ENCODE measurements at places on chromosomes 4 and X.

DNA sequence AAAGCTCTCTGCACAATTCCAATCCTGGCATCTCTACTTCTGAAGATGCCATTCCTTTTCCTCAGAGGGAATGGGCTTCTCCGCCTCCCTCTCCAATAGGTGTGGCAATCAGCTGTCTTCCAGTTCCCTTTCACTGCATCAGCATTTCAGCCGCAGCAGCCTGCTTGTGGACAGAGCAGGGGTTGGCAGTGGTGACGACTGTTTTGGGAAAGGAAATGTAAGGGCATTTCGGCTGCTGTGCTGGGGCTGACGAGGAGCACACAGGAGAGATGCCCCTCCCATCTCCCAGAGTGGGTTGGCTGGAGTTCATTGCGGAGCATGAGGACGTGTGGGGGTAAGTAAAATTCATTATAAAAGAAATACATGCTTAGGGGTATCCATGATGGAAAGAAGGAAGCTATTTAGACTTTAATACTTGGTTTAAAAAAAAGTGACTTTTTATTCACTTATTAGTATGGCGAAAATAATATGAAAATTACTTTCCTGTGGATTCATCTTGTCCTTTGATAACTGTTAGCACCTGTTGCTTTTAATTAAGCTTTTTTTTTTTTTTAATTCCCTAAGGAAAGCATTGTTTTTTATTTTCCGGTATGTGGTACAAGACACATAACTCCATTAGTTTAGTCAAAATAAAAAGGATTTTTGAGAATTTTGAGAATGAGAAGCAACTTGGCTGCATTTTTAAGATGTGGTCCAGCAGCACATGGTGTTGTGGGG lies at the start of gene LIMCH1:
Gene LIMCH1 (plus strand): TSS at position 141 of the 717 bp plus-strand sequence. CDS start 67,839 bp downstream, outside the sequence.
- H3K4me3 ChIP-seq: no peak within 1 kb of the TSS
- DNase-seq: peak; percentile 9
- H3K36me3 ChIP-seq: no peaks in the 10 kb centered on the region
- H3K27me3 ChIP-seq: no peaks in the 10 kb centered on the region
- H3K4me1 ChIP-seq: peaks cover 9% of the 10 kb centered on the region

DNA sequence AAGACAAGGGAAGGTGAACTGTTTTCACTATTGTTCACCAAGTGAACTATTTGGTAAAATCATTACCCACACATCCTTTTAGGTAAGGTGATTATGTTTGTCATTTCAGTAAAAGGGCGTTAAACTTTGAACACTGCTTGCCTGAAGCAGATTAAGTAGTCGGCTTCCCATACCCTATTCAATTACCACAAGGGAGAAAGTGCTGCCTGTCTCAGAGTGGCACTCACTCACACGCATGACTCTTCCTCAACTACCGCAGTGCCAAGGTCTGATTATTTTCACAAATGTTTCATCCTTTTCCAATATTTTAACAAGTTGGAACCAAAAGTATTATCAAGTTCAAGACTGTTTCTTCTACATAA lies 11.0 kb downstream of the VEGFC start:
- H3K4me1 ChIP-seq: no peaks in the 10 kb centered on the region
- no peaks in the 10 kb centered on the region for H3K36me3 ChIP-seq
- no peak for DNase-seq
- no peaks in the 10 kb centered on the region for H3K27me3 ChIP-seq
- H3K27ac ChIP-seq: no peak overlapping the region

DNA sequence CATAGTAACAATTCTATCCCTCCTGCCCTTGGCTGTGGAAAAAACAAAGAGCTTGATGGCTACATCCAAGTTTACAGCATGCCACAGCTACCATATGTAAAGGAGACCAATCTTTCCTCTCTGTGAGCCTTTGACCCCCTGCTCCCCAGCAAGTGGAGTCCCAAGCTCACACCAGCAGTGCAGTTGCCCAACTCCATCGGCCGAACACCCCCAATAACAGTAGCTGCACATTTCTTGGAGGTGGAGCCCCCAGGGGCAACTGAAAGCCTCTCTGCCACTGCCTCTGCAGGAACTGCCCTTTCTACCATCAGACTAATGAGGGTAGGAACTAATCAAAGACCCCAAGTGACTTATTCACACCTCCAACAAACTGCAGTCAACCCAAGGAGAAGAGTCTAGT lies 81.0 kb upstream of the TCEAL2 start:
- no peaks in the 10 kb centered on the region for H3K27me3 ChIP-seq
- H3K27ac ChIP-seq: no peak overlapping the region
- H3K4me3 ChIP-seq: no peak overlapping the region
- no peaks in the 10 kb centered on the region for H3K4me1 ChIP-seq
- no peaks in the 10 kb centered on the region for H3K36me3 ChIP-seq
- DNase-seq: no peak

GRCh38 chrX:31320740-31321139 lies 248.9 kb upstream of the FTHL17 start:
- H3K36me3 ChIP-seq: no peaks in the 10 kb centered on the region
- no peak overlapping the region for H3K27ac ChIP-seq
- no peaks in the 10 kb centered on the region for H3K4me1 ChIP-seq
- no peaks in the 10 kb centered on the region for H3K27me3 ChIP-seq
- no peak for DNase-seq

DNA sequence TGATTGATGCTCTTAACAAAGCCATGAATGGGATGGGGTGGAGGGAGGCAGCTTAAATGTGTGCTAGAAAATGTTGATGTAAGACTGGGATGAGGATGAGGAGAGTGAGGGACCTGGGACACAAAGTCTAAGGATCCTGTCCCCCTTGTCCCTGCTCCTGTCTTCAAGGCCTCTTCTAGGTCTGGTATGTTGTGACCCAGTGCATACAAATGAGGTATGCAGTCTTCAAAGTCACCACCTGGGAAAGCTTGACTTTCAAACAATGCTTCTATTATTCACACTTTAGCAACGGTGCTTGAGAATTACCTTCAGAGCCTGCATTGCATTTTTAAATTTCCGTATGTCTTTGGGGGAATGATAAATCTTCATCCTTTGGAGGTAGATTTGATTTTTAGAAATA lies 88.4 kb upstream of the SLC34A2 start:
- H3K36me3 ChIP-seq: no peaks in the 10 kb centered on the region
- H3K4me3 ChIP-seq: no peak overlapping the region
- H3K27me3 ChIP-seq: no peaks in the 10 kb centered on the region

GRCh38 chrX:132443196-132444135 lies 45.4 kb downstream of the MBNL3 start:
- DNase-seq: no peak
- no peak overlapping the region for H3K27ac ChIP-seq
- H3K4me1 ChIP-seq: no peaks in the 10 kb centered on the region
- H3K4me3 ChIP-seq: no peak overlapping the region

DNA sequence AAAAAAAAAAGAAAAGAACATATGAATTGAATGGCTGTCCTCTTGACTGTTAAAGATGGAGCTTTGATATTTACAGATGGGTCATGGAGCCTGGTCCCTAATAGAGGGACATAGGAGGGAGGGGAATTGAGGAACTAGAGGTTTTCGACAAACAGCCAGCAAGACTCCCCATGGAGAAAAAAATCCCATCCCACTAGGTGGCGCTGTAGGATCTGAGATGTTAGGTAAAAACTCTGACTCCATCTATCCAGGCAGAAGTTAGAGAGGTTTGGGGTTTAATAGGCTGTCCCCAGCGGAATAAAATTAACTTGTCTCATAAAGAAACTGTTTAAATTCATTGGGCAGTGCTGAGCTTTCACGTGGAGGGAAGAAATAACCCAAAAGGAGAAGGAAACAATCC lies 45.9 kb downstream of the HMGB2 start:
- peaks cover 31% of the 10 kb centered on the region for H3K36me3 ChIP-seq
- no peak overlapping the region for H3K4me3 ChIP-seq
- peak; percentile 31 for DNase-seq
- no peak overlapping the region for H3K27ac ChIP-seq
- no peaks in the 10 kb centered on the region for H3K27me3 ChIP-seq

- H3K36me3 ChIP-seq: no peaks in the 10 kb centered on the region
- H3K27ac ChIP-seq: no peak overlapping the region
- H3K4me1 ChIP-seq: no peaks in the 10 kb centered on the region
- no peak for DNase-seq
- no peak overlapping the region for H3K4me3 ChIP-seq
- no peaks in the 10 kb centered on the region for H3K27me3 ChIP-seq
These were observed 133.9 kb downstream of the HMX1 start for GRCh38 chr4:8737601-8738279.

- H3K27ac ChIP-seq: no peak overlapping the region
- no peak for DNase-seq
- H3K27me3 ChIP-seq: no peaks in the 10 kb centered on the region
- no peak overlapping the region for H3K4me3 ChIP-seq
- no peaks in the 10 kb centered on the region for H3K36me3 ChIP-seq
- H3K4me1 ChIP-seq: no peaks in the 10 kb centered on the region
These were observed 128.8 kb upstream of the NKX1-1 start for GRCh38 chr4:1534876-1535526.

DNA sequence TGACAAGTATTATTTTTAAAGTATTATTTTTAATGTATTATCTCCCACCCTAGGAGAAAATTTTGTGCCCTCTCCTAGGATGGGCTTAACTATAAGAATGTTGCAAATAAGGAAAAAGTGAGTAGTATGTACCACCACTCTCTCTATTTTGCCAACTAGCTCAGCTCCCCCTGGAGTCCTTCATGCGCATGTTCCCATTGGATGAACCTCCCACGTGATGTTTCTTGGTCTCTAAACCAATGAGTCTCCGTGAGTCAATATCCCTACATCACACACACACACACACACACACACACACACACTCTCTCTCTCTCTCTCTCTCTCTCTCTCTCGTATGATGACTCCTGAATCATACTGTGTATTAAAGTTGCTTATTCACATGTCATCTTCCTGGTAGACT lies 129.7 kb upstream of the ZFP42 start:
- DNase-seq: no peak
- H3K27me3 ChIP-seq: no peaks in the 10 kb centered on the region
- no peaks in the 10 kb centered on the region for H3K4me1 ChIP-seq
- H3K27ac ChIP-seq: no peak overlapping the region
- H3K36me3 ChIP-seq: no peaks in the 10 kb centered on the region
- no peak overlapping the region for H3K4me3 ChIP-seq

DNA sequence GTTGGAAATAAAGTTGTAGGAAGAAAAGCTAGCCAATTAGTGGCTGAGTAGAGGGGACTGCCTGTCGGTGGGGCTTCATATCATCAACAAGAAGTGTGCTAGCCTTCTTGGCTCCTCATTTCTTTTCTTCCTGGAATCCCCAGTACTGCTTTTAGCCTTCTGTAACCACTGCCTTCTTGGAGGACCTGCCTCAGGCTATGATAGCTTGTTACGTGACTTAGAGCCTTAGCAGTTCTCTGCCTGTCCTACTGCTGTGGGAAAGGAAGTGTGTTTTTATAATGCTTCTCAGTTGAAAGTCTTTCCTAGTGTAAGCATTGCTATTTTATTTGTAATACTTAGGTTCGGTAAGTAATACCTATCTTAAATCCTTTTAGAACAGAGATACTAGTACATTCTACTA lies 61.9 kb downstream of the LARP1B start:
- H3K4me3 ChIP-seq: no peak overlapping the region
- H3K27me3 ChIP-seq: no peaks in the 10 kb centered on the region
- H3K36me3 ChIP-seq: no peaks in the 10 kb centered on the region
- H3K4me1 ChIP-seq: no peaks in the 10 kb centered on the region
- no peak overlapping the region for H3K27ac ChIP-seq

- H3K4me1 ChIP-seq: no peaks in the 10 kb centered on the region
- no peak for DNase-seq
- H3K27ac ChIP-seq: no peak overlapping the region
- no peaks in the 10 kb centered on the region for H3K27me3 ChIP-seq
These were observed 115.8 kb upstream of the FAT4 start for GRCh38 chr4:125198916-125199315.

GRCh38 chrX:21779095-21779494 lies 21.2 kb upstream of the SMPX start:
- H3K27me3 ChIP-seq: no peaks in the 10 kb centered on the region
- no peaks in the 10 kb centered on the region for H3K4me1 ChIP-seq
- no peaks in the 10 kb centered on the region for H3K36me3 ChIP-seq
- no peak overlapping the region for H3K4me3 ChIP-seq
- no peak overlapping the region for H3K27ac ChIP-seq
- DNase-seq: no peak

GRCh38 chr4:125303821-125304220 lies 10.9 kb upstream of the FAT4 start:
- H3K27me3 ChIP-seq: no peaks in the 10 kb centered on the region
- no peaks in the 10 kb centered on the region for H3K4me1 ChIP-seq

DNA sequence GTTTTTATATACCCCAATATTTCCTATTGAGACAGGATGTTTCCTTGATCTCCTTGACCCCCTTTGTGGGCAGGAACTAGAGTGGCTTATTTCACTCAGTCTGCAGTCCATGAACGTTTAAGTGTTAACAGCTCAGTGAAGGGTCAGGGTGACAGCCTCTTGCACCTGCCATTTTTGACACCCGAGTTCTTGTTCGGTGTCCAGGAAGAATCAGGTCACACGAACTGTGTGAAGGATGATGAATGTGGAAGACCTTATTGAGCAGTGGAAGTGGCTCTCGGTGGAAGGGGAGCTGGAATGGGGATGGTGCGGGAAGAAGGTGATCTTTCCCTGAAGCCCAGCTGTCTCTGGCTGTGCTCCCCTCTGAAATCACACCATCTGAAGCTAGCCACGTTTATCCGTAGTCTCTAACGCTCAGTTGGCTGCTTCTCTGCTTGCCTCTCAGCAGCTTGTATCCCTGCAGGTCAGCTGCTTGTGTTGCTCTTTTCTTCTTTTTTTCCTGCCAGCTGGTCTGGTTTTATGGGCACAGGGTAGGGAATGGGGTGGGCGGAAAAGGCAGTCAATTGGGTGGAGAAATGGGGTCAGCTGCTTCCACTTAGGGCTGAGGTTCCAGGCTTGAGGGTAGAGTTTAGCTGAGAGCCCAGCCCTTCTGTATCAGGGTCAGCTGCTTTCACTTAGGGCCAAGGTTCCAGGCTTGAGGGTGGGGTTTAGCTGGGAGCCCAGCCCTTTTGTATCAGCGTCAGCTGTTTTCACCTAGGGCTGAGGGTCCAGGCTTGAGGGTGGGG lies 29.0 kb upstream of the CCNG2 start:
- H3K27me3 ChIP-seq: no peaks in the 10 kb centered on the region
- no peak overlapping the region for H3K4me3 ChIP-seq
- no peaks in the 10 kb centered on the region for H3K36me3 ChIP-seq
- H3K27ac ChIP-seq: no peak overlapping the region
